ENCODE measurements at places on chromosomes 3 and 15. TPM values are rescaled to one million over a fixed set of nuclear protein-coding genes. Genes with fewer than 3 reads are reported as not detected.

Gene EIF4G1
- 300 TPM for total RNA-seq

DNA sequence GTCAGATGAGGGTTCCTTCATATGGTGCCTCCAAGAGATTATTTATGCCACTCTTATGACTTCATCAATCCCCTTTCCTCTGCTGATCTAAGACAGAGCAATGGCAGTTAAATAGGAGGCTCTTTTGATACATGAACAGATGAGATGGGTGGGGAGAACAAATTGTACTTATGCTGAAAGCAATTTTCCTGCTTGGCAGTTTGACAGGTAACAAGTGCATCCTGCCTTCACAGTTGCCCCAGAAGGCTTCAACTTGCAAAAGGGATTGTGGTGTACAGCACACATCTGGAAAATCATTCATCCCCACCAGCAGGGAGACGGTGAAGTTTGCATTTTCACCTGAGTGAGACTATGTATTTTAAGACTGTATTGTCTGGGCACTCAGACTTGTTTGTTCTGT, 27.3 kb downstream of the ENTPD3 start:
- H3K4me1 ChIP-seq, result no peaks in the 10 kb centered on the region
- H3K4me3 ChIP-seq, result no peak overlapping the region
- no peak for DNase-seq
- no peaks in the 10 kb centered on the region for H3K36me3 ChIP-seq

DNA sequence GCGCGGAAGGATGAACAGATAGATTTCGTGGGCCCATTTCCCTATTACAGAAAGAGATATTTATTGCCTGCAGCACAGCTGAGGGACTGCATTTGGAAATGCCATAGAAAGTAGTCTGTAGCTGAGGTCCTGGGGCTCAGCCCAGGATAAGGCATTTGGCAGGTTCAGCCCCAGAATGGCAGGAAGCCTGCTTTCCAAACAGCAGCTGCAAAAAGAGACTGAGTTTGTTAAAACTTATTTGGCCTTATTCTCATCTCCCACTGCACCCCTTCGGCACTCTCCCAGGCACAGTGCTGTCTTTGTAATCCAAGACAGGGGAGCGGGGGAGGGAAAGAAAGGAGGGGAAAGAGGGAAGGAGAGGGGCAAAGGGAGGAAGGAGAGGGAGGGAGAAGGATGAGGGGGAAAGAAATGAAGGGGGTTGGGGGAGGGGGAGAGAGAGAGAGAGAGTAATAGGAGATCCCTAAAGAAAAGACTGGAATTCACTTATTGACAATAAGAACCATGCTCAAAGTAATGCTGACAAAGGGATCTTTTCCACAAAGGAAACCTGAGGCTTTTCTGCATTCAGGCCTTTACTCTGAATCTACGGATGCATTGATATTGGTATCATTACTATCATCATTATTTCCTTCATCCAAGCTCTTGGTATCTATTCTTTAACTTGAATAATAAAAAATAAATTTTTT, 94.0 kb upstream of the LRRN1 start:
- H3K27me3 ChIP-seq, result no peaks in the 10 kb centered on the region
- no peak overlapping the region for H3K4me3 ChIP-seq
- no peaks in the 10 kb centered on the region for H3K36me3 ChIP-seq

- peaks cover 44% of the 10 kb centered on the region for H3K4me1 ChIP-seq
- no peak for DNase-seq
- H3K27me3 ChIP-seq, result no peaks in the 10 kb centered on the region
- H3K36me3 ChIP-seq, result peaks cover 10% of the 10 kb centered on the region
- peak overlapping the region; percentile 71 for H3K27ac ChIP-seq
These were observed 10.7 kb upstream of the TRAK1 start for GRCh38 chr3:42080453-42080872.

DNA sequence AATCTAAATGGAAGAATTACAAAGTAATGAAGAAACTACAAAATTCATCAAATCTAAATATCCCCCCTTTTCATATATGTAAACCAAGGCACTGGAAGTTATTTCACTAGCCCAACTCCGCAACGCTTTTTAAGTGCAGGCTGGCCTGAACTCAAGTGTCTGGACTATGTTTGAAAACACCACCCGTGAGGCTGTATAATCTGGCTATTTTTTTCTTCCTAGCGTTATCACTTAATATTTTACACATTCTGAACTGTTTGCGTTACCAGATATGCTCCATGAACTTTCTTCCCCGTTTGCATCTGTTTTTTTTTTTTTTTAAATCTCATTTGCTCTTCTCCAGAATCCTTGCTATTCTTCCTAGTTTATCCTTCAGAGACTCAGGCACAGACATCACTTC, 619.5 kb upstream of the CBLB start:
- DNase-seq, result no peak
- H3K4me3 ChIP-seq, result no peak overlapping the region
- no peak overlapping the region for H3K27ac ChIP-seq
- no peaks in the 10 kb centered on the region for H3K4me1 ChIP-seq

GRCh38 chr3:123801474-123801873, 82.7 kb downstream of the MYLK start:
- H3K27ac ChIP-seq, result no peak overlapping the region
- no peak for DNase-seq
- no peaks in the 10 kb centered on the region for H3K36me3 ChIP-seq
- H3K27me3 ChIP-seq, result no peaks in the 10 kb centered on the region
- H3K4me1 ChIP-seq, result no peaks in the 10 kb centered on the region

- H3K36me3 ChIP-seq, result no peaks in the 10 kb centered on the region
- H3K27me3 ChIP-seq, result peaks cover 11% of the 10 kb centered on the region
- H3K4me1 ChIP-seq, result no peaks in the 10 kb centered on the region
- H3K4me3 ChIP-seq, result no peak overlapping the region
- no peak overlapping the region for H3K27ac ChIP-seq
- no peak for DNase-seq
These were observed 17.4 kb upstream of the IGF2BP2 start for GRCh38 chr3:185842241-185842640.

DNA sequence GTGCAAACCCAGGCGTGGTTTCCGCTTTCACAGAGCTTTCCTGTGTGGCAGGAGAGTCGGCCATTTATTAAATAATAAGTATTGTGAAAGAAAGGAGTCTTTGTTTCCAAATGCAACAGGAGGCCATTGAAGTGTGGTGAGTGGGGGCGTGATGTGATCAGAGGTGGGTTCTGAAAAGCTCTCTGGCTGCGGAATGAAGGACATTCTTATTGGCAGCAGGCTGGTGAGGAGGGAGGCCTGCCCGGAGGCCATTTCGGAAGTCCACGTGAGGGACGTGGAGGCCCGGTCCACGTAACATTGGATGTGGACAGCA, 11.1 kb downstream of the ARNT2 start:
- no peak for DNase-seq
- H3K4me3 ChIP-seq, result no peak overlapping the region
- no peaks in the 10 kb centered on the region for H3K4me1 ChIP-seq
- H3K27me3 ChIP-seq, result peaks cover 22% of the 10 kb centered on the region
- no peak overlapping the region for H3K27ac ChIP-seq

Gene SLC26A6
- total RNA-seq, result 45.7 TPM

GRCh38 chr15:87732976-87733375, 523.6 kb downstream of the NTRK3 start:
- DNase-seq, result no peak
- H3K27ac ChIP-seq, result no peak overlapping the region

DNA sequence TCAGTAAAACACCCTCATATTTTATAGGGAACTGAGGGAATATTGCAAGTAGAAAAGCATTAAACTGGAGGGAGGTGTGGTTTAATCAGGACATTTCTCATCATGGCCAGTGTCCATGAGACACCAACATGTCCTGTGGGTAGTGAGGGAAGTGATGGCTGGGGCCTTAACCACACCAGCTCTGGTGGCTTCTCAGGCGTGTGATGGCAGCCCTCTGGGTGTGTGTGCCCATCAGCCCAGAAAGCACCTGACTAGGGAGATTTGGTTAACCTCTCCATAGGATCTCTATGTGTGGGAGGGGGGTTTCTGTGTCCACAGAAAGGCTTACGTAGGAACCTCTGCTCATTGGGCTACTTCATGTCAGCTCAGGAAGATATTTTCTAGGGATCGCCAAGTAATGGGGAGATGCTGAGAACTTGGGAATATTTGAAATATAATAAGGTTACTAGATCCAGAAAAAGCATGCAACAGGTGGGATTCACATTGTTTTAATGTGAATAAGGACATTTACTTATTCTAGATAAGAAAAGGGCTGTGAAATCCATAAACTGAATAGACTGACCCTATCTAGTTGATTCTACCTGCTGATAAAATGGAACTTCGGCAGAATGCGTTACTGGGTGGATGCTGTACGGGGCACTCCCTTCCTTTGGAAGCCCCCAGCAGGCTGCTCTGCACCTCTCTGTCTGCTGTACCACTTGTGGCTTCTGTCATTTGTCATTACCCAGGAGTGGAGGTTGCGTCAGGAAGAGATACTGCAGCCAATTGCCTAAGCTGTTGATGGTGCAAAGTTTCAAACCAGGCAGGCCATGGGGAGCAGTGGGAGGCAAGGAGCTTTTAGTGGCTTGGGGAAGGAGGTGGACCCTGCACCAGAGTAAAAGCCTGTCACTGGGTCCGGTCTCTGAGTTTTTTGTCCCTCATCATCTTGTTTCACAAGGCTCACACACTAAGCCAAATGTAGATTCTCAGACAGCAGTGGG, 21.5 kb downstream of the PDHB start:
- no peak for DNase-seq
- H3K36me3 ChIP-seq, result peaks cover 14% of the 10 kb centered on the region
- H3K4me1 ChIP-seq, result peaks cover 6% of the 10 kb centered on the region
- no peaks in the 10 kb centered on the region for H3K27me3 ChIP-seq

- peak within 1 kb of the TSS; percentile 91 for H3K4me3 ChIP-seq
- peaks cover 51% of the 10 kb centered on the region for H3K4me1 ChIP-seq
- peak within 1 kb of the TSS; percentile 98 for H3K27ac ChIP-seq
- DNase-seq, result peak; percentile 64
- H3K27me3 ChIP-seq, result peaks cover 5% of the 10 kb centered on the region
- H3K36me3 ChIP-seq, result peaks cover 4% of the 10 kb centered on the region
These were observed at the start of gene PDE8A for GRCh38 chr15:84981711-84982300. TSS of gene PDE8A (plus strand) at chr15:84981856. CDS start at chr15:84982163, 307 bp downstream.

DNA sequence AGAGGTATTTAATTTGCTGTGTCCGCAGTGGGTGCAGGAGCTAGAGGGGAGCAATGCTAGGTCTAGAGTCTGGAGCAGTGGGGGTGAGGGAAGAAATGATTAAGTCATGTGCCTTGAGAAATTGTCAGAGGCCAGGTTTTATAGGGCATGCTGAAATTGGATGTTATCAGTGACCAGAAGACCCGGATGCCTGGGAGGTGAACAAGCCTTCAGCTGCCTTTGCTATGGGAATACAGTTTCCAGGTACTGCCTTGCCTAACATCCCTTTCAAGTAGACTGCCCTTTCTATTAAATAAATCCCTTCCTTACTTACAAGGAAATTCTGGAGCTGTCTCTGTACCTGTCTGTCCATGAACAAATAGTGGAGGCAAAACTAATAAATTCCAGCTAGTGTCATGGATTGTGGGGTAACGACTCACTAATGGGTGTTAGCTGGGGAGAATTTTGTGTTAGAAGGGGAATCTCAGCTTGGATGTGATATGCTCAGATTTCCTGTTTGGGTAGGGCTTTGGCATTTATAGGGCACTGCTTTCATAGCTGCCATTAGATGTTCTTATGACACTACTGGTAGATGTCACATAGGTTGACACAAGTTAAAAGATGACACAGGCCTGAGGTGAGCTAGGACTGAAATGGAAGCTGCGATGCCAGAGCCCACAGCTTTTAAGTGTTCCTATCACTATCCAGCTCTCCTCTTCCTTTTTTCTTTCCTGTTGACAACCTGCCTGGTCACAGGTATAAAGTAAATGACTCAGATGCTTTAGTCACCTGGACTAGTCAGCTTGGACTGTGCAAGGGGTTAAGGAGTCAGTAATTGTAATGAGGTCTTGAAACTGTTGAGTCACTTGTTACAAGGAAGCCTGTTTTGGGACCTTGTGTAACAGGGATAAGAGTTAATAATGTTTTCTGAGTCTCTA, 21.3 kb downstream of the CHD2 start:
- H3K27ac ChIP-seq, result peak overlapping the region; percentile 78
- no peak overlapping the region for H3K4me3 ChIP-seq
- peaks cover 75% of the 10 kb centered on the region for H3K4me1 ChIP-seq
- DNase-seq, result no peak
- peaks cover 65% of the 10 kb centered on the region for H3K36me3 ChIP-seq

Gene P2RY12
- not detected for total RNA-seq

Gene GRK7
- total RNA-seq, result not detected

DNA sequence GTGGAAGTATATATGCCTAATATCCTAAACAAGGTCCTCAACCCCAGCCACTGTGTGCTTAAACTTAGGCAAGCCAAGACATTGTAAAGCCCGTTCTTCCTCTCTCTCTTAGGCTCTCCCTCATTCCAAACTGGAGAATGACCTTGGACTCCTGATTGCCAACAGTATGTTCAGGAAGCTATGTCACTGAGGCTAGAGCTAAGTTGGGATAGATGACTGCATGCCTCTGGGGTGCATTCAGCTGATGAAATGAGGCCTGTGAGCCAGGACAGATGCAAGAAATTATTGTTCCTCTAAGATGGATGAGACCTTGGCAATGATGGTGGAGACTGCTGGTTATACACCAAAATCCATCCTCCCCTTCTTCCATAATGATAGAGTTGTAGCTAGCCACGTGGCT, 27.9 kb upstream of the TBC1D21 start:
- H3K4me1 ChIP-seq, result no peaks in the 10 kb centered on the region
- H3K27ac ChIP-seq, result no peak overlapping the region
- no peaks in the 10 kb centered on the region for H3K36me3 ChIP-seq
- DNase-seq, result no peak
- no peak overlapping the region for H3K4me3 ChIP-seq
- peaks cover 5% of the 10 kb centered on the region for H3K27me3 ChIP-seq

Gene TMC3
- total RNA-seq, result not detected

DNA sequence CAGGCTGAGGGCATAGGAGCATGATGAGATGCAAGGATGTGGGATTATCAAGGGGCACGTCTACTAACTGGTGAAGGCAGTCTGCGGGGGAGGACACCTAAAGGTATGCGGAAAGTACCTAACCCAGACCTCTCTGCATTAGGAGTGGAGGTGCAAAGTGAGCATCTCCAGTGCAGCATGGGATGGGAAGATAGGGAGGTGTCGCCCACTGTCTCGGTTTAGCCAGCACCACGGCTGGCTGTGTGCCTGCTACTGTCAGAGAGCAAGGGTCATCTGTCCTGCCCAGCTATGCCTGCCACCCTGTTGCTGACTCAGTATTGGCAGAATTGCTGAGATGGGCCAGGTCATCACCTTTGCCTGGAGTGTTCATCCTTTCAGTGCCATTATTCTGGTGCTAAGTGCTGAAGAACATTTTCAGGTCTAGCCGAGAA, 40.1 kb downstream of the OXNAD1 start:
- H3K4me1 ChIP-seq, result peaks cover 91% of the 10 kb centered on the region
- H3K27ac ChIP-seq, result peak overlapping the region; percentile 81
- peak; percentile 37 for DNase-seq
- no peaks in the 10 kb centered on the region for H3K27me3 ChIP-seq
- peaks cover 85% of the 10 kb centered on the region for H3K36me3 ChIP-seq
